ENCODE measurements at places on chromosomes 7 and 10.

- no peak for DNase-seq
Observed at GRCh38 chr7:134945691-134946090, 40.6 kb upstream of the AGBL3 start.

DNA sequence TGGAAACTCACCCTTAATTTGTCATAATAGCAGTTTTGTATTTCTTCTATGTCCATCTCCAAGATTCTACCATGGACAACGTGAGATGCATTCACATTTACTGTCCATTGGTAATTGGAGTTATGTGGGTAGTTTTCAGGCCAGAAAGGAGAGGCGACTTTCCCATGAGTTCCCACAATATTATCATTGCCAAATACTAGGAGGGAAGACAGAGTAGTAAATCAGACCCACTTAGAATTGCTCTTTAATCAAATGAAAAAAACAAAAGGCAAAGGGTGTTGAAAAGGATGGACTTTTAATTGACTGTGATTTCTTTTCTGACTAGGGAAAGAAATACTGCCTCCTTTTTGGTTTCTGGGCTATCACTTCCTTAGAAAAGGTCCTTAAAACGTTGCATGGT, 121.7 kb upstream of the RSU1 start:
- no peak for DNase-seq

DNA sequence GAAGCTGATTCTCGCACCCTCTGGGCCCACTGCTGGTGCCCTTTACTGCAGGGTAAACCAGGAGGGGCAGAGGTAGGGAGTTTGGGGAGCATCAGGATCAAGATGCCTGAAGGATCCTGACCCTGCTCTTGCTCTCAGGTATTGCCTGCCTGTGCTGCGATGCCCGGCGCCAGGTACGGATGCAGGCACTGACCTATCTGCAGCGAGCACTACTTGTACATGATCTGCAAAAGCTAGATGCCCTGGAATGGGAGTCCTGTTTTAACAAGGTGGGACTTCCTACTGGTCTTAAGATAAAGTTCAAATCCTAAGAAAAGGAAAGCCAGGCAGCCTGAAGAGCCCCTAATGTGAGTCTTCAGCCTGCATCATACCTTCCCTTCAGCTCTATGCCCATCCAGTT, 16.1 kb upstream of the NFKB2 start:
- DNase-seq: no peak

- DNase-seq: peak; percentile 55
Observed at GRCh38 chr10:109875151-109875568, 48.2 kb downstream of the XPNPEP1 start.

DNA sequence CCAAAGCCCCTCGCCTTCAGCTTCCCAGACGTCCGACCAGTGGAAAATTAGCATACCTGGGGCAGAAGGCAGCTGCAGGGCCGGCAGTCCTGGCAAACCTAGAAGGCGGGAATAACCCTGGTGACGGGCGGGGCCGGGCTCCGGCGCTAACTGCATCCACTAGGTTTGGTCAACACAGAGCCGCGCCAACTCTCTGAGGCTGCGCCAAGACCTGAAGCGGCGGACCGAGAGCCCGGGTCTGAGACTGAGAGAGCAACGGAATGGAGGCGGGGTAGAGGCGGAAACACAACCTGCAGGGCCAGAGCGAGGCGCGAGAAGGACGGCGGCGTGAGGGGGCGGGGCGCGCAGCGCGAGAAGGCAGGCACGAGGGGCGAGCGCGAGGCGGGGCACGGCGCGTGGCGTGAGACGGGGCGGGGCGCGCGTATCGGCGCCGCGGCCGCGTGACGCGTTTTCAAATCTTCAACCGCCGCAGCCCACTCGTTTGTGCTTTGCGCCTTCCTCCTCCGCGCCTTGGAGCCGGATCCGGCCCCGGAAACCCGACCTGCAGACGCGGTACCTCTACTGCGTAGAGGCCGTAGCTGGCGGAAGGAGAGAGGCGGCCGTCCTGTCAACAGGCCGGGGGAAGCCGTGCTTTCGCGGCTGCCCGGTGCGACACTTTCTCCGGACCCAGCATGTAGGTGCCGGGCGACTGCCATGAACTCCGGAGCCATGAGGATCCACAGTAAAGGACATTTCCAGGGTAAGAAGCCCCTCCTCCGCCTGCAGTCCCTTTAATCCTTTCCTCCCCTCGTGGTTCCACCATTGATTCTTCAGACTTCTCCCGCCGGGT, at the start of the genes DBF4 and SLC25A40:
Gene DBF4 (plus strand): TSS at position 454 of the 829 bp plus-strand sequence. CDS start 240 bp downstream, at position 694.
Gene SLC25A40 (minus strand): TSS at position 321 of the 829 bp plus-strand sequence. CDS start 17,633 bp downstream, outside the sequence.
- DNase-seq: peak; percentile 91

DNA sequence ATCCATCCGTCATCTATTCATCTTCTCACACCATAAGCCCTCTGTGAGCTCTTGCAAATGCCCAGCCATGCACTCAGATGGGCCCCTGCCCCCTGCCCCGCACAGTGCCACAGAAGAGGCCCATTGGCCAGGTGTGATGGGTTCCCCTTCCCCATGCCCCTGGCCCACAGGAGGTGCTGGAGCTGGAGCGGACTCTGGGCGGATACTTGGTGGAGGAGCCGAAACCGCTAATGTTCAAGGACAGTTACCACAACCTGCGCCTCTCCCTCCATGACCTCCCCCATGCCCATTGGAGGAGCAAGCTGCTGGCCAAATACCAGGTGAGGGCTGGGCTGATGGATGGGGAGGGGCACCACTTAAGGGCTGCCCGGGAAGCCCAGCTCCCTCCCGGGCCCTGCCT, 23.4 kb upstream of the SLC29A3 start:
- no peak for DNase-seq

- no peak for DNase-seq
Observed at GRCh38 chr7:16479591-16479990, 14.1 kb upstream of the SOSTDC1 start.

- DNase-seq: no peak
Observed at GRCh38 chr7:22477876-22478450, 22.0 kb downstream of the STEAP1B start.

DNA sequence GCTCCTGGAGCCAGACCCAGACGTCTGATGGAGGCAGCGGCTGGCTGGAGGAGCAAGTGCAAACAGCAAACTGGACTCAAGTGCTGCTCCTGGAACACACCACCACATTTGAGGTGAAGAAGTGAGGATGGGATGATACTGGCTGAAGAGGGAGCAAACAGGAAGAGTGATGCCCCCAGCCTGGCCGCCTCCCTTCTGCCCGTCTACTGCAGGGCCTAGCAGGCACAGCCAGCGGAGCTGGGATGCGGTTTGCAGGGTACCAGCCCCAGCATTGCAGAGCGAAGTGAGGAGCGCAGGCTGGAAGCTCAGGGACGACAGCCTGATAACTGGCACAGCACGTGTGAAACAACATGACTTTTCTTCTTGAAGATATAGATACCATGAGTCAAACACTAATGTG, 111.8 kb upstream of the ZNF32 start:
- no peak for DNase-seq

DNA sequence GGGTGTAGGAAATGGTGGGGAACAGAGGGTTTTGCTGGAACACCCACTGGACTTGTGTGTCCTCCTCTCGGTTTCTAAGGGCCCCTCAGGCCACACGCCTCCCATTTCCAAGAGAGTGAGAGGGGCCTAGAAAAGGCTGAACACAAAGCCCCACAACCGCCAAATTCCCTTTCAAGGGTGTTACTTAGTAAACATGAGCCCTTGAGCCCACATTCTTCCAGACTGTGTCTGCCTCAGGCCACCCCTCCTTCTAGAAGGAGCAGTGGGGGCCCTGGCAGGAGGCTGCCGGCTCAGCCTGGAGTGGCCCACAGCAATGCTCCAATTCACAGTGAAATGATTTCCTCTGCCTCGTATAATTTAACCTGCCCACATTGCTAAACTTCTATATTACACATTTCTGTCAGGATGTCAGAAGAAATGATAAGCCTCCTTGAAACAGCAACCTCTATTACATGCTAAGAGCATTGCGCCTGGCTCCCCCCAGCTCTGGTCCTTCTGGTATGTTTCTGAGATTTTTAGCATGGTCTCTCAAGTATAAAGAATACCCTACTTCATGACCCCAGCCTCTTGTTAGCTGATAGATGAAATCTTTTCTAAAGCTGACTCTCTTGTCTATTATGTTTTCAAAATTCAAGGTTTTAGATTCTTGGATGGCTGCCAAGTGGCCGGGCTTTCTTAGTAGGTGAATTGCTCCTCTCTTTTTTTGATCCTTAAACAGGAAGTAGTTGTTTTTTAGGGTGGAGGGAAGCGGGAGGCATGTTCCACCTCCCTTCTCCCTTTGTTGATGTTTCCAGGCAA, 673.9 kb upstream of the GALNT17 start:
- no peak for DNase-seq

- DNase-seq: no peak
Observed at GRCh38 chr7:151838861-151839381, 38.0 kb downstream of the PRKAG2 start.

GRCh38 chr7:52909935-52910334, 125.5 kb upstream of the POM121L12 start:
- no peak for DNase-seq

- no peak for DNase-seq
Observed at GRCh38 chr7:142450695-142451094, 192.8 kb upstream of the PRSS58 start.

DNA sequence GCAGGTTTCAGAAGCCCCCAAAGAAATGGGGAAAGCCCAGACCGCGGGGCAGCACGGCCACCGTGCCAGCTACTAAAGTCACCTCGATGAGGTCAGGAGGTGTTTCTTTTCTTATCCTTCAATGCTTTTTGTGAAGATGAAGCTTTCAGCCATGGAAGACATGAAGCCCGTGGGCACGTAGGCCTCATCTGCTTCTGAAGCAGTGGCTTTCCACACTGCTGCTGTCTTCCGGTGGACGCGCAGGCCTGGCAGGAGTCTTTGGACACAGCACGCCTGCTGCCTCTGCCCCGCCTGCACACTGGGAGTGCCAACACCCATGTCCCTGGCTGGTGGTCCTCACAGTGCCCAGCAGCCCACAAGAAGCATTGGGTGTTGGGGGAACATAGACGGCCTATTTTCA, 185.5 kb downstream of the EBF3 start:
- DNase-seq: no peak

- DNase-seq: no peak
Observed at GRCh38 chr7:84591897-84592296, 397.3 kb upstream of the SEMA3A start.

DNA sequence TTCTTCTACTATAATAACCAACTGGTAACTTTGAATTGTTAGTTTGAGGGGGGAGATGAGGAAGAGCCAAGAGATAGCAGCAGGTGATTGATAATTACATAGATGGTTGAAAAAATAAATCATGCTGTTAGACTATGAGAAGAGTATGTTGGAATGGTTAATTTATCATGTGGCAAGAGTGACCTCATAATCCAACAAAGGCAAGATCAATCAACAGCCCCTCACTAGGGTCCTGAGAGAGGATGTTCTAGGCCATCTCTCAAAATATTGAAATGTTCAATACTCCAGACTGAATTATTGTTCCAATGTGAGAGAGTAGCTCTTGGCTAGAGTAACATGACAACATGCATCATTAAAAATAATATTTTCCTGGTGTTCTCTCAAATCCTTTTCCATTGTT, 67.9 kb downstream of the ADD3 start:
- DNase-seq: no peak

DNA sequence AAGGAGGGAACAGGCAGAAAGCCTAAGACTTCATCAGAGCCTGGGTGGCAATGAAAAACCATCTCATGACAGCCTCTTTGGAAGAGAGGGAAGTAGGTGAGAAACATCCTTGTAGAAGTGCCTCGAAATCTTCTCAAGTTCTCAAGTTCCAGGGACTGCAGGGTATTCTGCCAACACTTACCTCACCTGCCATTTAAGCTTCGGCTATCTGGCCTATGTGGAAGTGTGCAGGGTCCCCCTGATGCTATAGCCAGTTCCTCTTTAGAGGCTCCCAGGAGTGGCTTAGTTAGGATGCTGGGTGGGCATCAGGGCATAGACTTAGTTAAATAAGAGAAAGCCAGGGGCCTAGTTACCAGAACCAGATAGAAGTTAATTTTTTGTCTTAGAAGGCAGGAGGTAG, 27.0 kb downstream of the ABCC2 start:
- DNase-seq: no peak

- DNase-seq: no peak
Observed at GRCh38 chr10:18400906-18401245, 250.5 kb downstream of the NSUN6 start.

DNA sequence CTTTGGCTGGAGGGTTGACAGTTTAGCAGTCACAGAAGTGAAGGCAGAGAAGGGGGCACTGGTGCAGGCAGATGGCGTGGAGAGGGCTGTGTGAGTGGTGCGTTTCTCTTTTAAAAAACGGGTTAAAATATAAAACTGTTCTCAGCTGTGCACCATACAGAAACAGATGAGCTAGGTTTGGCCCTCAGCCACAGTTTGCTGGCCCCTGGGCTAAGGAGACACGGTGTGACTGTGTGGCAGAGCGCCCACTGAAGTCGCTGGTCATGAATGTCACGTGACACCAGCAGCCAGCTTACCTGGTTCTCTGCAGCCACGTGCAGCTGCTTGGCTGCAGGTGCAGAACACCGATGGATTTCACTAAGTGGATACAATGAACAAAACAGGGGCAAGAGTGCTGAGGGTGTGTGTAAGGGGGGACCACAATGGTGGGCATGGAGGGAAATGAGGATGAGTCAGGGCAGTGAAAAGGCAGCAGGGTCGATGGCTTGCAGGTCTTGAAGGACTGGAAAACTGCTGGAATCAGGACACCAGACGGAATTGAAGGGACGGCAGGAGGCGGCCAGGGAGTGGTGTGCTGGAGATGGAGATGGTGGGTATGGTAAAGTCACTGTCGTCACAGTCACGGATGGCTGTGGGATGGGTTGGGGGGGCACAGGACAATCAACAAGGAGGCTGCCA, 7.4 kb downstream of the ZNF746 start:
- DNase-seq: no peak

GRCh38 chr10:102691285-102692066, 22.7 kb downstream of the ARL3 start:
- DNase-seq: peak; percentile 43
